Eye (tissue), 1 donor: ENCODE measurements at places on chromosomes 1 and 21.

DNA sequence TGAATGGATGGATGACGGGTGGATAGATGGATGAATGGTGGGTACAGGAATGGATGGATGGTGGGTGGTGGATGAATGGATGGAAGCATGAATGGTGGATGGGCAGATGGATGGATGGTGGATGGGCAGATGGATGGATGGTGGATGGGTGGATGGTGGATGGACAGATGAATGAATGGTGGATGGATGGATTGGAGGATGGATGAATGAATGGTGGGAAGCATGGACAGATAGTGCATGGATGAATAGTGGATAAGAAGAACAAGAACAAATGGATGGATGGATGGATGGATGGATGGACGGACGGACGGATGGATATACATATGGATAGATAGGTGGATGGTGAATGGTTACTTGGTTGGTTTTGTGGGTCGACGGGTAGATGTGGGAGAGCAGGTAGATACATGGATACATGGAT, 4.7 kb downstream of the CHD5 start:
- DNase-seq = no peak

DNA sequence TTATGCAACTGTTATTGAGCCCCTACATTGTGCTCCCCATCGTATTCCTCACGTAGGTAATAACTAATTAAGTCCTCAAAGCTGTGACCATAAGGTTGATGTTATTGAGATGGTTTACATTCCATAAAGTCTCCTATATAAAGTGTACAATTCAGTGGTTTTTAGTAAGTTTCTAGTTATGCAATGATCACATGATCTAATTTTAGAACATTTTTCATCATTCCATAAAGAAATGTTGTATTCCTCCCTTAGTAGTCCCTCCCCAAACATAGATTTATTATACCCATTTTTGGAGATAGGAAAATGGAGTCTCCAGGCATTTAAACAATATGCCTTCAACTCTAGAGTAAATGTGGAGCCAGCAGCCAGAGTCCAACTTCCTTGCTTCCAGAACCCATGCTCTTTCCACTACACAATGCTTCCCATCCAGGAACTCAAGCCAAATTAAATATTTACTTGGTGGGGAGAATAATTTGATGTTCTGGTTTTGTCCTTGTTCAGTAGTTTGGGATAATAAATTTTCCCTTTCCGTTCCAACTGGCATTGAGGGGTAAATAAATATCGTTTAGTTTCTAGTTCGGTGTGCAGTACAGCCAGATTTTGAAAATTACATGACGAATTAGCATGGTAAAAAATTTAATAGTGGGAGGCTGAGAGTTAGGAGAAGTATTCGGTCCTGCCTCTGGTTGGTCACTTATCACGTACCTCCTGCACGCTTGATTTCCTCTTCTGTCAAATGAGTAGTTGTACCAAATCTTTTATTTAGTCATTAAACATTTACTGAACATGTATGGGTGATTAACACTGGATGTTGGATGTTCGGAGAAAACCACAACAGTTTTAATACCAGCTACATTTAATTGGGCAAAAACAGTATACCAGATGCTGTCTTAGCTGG, 66.3 kb downstream of the CACHD1 start:
- no peak for DNase-seq

GRCh38 chr1:29876902-29877301, 640.6 kb downstream of the PTPRU start:
- DNase-seq = no peak

GRCh38 chr1:55825461-55825860, 610.3 kb upstream of the USP24 start:
- DNase-seq = no peak

DNA sequence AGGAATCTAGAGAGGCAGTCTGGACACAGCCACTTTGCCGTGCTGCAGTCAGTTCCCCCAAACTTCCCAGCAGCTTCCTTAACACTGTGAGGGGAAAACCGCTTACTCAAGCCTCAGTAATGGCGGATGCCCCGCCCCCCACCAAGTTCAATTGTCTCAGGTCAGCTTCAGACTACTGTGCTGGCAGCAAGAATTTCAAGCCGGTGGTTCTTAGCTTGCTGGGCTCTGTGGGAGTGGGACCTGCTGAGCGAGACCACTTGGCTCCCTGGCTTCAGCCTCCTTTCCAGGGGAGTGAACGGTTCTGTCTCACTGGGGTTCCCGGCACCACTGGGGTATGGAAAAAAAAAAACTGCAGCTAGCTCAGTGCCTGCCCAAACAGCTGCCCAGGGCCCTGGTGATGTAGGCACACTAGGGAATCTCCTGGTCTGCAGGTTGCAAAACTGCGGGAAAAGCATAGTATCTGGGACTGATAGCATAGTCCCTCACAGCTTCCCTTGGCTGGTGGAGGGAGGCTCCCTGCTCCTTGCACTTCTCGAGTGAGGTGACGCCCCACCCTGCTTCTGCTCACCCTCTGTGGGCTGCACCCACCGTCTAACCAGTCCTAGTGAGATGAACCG, 23.7 kb upstream of the HFM1 start:
- DNase-seq = peak; percentile 24

GRCh38 chr1:3541936-3542335, 69.4 kb downstream of the MEGF6 start:
- DNase-seq = no peak

DNA sequence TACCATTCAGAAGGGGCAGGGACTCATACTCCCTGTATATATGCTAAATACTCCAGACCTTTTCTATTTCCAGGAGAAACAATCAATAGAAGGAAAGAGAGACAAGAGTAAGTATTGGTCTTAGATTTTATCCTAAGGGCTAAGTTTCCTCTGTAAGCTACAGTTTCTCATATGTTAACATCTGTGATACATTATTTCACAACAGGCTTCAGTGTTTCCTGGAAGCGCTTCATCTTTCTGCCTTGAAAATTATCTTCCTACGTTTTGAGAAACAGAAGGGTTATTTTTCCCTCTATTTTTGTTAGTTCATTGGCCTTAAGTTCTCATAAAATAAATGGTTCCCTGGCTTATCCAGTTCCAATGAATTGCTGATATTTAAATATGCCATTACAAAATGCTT, 15.6 kb downstream of the FMO1 start:
- DNase-seq = peak; percentile 50

DNA sequence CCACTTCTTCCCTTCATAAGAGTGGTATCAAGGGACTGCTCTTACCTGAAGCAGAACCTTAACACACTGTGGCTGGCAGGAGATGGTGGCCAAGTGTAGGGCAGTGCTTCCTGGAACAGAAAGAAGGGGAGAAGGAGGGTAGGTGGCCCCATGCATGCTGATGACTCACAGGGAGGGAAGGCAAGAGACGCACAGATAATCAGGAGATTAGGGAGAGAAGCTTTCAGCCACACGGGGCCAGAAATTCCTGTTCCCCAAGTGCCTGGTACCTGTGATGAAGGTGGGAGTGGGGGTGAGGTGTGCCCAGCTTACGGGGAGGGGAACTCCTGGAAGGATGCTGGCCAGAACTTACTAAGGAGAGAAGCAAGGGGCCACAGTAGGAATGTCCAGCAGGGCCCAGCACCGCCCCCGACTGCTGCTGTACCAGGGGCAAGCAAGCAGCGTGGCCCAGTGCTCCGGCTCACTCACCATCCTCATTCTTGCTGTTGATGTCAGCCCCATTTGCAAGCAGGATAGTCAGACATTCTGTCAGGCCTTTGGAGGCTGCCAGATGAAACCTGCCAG, 7.7 kb downstream of the ANKRD35 start:
- DNase-seq = no peak

GRCh38 chr1:109634292-109634691, 14.7 kb downstream of the AMPD2 start:
- DNase-seq = no peak

GRCh38 chr1:200538179-200538578, 82.4 kb downstream of the KIF14 start:
- DNase-seq = no peak

DNA sequence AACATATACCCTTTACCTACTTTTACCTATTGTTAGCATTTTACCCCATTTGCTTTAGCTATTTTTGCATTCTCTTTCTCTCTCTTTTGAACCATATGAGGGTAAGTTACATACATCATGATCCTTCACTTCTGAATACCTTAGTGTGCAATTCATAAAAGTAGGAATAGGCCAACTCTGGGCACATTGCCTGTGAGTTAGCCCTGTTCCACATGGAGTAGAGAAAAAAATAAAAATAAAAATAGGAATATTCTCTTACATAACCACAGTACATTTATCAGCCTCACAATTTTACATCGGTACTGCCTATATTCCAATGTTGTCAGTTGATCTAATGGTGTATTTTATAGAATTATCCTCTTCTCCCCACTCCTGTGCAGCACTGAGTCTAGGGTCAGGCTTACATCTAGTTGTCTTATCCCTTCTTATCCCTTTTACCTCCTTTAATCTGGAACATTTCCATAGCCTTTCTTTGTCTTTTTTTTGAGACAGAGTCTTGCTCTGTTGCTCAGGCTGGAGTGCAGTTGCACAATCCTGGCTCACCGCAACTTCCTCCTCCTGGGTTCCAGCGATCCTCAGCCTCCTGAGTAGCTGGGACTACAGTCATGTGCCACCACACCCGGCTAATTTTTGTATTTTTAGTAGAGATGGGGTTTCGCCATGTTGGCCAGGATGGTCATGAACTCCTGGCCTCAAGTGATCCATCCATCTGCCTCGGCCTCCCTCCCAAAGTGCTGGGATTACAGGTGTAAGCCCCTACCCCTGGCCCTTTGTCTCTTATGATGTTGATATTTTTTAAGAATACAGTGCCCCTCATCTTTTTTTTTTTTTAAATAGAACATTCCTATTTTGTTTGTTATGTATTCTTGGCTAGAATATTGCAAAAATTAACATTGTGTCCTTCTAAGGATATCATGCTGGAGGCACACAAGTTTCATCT, 11.1 kb upstream of the SLC30A1 start:
- DNase-seq = no peak

GRCh38 chr21:44911384-44912157, 9.1 kb downstream of the ITGB2 start:
- no peak for DNase-seq

GRCh38 chr1:159162516-159163265, 8.7 kb upstream of the CADM3 start:
- DNase-seq = no peak

- DNase-seq = no peak
Observed at GRCh38 chr1:55815745-55816455, 600.7 kb upstream of the USP24 start.

- DNase-seq = peak; percentile 81
Observed at GRCh38 chr1:11707621-11708276, 16.2 kb downstream of the DRAXIN start.

- no peak for DNase-seq
Observed at GRCh38 chr1:162530307-162530987, 31.1 kb upstream of the UAP1 start.

GRCh38 chr1:73106931-73107330, 824.6 kb upstream of the NEGR1 start:
- no peak for DNase-seq

- DNase-seq = no peak
Observed at GRCh38 chr1:201294876-201295275, 11.6 kb downstream of the PKP1 start.

- DNase-seq = no peak
Observed at GRCh38 chr1:65939191-65939590, 146.5 kb downstream of the PDE4B start.

- DNase-seq = no peak
Observed at GRCh38 chr1:23383577-23384311, 14.1 kb upstream of the ZNF436 start.

DNA sequence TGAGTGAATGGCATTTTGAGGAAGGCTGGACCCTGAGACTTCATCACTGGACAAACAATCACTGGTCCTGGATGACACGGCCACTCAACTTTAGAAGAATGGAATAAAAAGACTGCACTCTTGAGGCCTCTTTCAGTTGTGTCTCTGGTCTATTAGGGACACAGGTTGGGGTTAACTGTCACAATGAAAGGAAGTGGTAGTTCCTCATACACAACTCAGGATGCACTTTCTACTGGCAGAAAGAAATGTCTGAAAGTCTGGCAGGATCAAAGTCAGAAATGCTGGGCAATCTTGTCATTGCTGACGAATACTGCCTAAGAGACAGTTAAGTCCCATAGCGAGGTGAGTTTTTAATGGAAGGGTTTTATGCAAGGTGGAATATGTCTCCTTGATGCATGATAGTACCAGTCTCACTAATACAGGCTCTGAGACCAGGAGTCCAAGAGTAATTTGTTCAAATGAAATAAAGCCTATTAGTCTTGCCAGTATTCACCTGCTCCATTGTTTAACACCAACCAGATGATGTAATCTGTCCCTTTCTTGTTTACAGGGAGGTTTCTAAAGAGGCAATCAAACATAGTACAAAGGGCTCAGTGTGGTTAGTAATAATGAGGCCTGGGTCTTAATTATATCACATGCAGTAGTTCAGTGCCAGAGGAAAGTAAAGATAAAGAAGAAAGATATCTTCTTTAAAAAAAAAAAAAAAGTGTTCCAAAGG, 11.2 kb upstream of the RRP15 start:
- no peak for DNase-seq

DNA sequence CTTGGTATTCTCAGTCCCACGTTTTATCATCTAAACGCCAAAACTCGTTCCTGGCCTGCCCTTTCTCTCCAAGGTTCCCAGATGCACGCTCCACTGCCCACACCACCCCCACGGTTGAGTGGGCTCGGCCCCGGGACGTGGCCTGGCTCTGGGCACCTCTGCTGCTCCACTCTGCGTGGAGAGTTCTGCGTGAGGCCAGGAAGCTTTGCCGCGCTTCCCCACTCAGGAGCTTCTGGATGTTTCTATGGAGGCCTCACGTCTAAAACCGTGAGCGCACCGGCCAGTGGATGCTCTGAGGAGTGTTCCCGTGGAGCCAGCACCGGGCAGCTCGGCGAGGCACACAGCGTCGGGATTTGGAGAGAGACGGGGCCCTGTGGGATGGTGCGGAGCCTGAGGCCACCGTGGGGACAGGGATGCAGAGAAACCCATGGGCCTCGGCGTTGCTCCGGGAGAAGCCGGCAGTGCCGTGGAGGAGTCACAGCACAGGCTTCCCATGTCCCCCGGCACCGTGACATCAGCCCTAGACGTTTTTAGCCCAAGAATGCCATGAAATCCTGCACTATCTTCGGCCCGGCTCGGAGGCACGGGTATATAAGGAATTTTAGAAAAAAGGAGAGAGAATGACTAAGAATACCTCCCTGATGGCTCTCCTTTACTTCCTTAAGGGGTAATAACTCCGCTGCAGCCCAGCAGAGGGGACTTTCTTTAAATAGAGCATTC, 125.9 kb downstream of the PRDM16 start:
- no peak for DNase-seq

GRCh38 chr1:223084464-223084866, 58.6 kb downstream of the TLR5 start:
- DNase-seq = no peak

GRCh38 chr1:39590546-39590945, 14.0 kb upstream of the PABPC4 start:
- no peak for DNase-seq

- no peak for DNase-seq
Observed at GRCh38 chr21:46355161-46356004, 31.4 kb downstream of the PCNT start.

GRCh38 chr1:119209061-119209460, 68.6 kb upstream of the WARS2 start:
- no peak for DNase-seq
